ENCODE measurements at places on chromosomes 11 and 22.

DNA sequence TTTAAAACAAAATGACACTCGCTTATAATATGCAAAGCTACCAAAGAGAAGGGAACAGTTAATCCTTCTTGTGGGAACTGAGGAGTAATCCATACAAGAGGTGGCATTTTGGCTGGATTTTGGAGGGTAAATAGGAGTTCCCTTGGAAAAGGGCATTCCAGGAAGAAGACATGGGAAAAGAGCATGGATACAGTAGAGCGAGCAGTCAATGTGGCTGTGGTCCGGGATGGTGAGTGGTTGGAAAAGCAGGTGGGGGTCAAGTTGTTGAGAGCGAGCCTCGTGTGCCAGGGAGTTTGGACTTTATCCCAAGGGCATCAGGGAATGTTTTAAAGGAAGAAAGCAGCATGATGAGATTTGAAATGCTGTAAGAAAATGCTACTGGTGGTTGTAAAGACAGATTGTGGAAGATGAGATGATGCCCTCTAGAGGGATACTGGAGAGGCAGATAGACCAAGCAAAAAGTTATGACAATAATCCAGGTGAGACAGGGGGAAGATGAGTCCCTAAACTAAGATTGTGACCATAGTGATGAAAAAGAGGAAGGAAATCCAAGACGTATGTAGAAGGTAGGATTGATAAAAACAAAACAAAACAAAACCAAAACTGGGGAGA, 3.8 kb upstream of the MMP7 start:
- DNase-seq: no peak

DNA sequence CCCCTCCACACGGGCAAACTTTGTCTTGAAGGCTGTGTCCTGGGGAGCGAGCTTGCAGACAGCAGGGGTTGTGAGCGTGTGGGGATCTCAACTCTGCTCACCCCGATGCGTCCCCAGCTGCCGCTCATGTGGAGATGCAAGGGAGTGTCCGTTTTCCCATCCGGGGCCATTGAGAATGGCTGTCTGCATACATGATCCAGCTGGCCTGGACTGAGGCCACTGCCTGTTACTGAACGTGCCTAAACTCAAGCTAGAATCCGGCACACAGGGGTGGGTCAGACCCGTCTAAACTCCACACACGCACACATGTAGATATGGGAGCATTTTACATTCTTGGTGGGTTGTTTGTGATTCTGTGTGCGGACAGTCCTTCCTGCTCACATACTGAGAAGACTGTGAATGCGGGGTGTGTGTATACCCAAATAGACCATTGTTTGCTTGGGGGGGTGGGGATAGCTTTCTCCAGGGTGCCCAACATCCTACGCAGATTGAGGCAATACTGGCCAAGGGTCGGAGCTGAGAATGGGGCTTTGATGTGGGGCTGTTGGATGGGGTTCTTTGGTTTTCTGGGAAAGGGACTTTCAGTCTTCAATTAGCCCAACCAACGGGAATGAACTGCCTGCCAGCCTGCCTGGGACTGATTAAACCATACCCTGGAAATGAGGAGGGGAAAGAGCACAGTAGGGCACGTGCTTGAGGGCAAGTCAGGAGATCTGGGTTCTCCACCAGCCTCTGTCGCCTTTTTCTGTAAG, 60.4 kb downstream of the ST3GAL4 start:
- no peak for DNase-seq

- peak; percentile 59 for DNase-seq
Observed at GRCh38 chr22:41576877-41577276, 12.8 kb downstream of the PMM1 start.

DNA sequence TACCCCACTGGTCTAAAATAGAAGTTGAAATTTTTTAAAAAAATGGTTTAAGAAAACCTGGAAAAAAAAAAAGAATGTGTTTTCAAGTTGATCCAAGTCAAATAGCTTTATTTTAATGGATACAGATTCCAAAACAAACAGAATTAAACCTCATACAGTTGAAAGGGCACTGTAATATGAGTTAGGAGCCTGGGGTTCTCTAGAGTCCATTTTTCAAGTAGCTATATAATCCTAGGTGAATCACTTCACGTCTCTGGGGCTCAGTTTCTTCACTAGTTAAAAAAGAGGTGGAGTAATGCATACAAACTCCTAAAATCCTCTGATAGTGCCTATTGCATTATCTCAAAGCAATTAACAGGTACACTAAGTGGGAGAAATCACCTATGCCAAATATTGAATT, 132.9 kb downstream of the BBOX1 start:
- no peak for DNase-seq

DNA sequence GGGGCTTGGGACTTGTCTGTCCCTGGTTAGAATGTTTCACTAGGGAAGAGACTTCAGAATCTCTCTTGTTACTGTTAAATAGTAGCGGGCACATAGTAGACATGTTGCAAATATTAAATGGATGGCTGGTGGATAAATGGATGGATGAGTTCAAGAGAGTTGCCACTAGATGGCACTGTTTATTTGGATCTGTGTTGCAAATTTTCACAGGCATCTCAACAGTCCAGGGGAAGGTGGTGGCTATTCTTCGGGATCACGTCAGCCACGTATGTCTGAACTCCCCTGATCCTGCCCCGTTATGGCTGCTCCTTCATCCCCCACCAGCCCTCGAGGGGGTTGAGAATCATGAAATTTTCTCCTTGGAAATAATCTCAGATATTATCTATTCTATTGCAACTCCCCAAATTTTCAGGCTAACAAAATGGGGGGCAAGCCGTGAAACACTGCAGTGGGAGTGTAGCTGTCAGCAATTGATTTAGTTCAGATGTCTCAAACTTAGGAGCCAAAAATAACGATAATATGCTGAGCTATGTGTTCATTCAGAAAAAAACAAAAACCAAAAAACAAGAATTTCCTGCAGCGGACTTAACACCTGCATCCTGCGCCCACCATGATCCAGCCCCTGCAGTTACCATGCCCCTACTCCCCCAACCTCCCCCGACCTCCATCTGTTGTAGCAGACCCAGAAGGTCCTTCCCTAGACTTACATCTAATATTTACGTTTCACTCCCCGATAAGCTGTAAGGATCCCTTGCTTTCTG, 29.1 kb upstream of the BIRC3 start:
- peak; percentile 74 for DNase-seq

- no peak for DNase-seq
Observed at GRCh38 chr11:20041499-20041898, 118.8 kb downstream of the DBX1 start.

- DNase-seq: no peak
Observed at GRCh38 chr22:47564158-47564450, 801.7 kb downstream of the TBC1D22A start.

DNA sequence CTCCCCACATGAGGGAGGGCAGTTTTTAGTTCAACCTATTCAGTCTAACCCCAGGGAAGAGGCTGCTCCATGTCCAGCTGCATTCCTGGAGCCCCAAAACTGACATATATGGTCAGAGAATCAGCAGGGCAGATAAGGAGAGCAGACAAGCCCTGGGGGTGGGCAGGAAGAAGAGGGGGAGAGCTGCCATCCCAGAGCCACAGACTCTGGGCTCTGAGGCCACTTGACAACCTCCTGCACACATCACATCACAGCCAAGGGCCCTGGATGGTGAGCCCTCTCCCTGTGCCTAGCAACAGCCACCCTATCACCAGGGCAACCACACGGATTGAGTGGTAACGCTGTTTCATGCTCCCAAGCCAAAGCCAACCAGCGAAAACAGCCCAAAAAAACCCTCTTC, 3.1 kb downstream of the ARHGAP1 start:
- no peak for DNase-seq

DNA sequence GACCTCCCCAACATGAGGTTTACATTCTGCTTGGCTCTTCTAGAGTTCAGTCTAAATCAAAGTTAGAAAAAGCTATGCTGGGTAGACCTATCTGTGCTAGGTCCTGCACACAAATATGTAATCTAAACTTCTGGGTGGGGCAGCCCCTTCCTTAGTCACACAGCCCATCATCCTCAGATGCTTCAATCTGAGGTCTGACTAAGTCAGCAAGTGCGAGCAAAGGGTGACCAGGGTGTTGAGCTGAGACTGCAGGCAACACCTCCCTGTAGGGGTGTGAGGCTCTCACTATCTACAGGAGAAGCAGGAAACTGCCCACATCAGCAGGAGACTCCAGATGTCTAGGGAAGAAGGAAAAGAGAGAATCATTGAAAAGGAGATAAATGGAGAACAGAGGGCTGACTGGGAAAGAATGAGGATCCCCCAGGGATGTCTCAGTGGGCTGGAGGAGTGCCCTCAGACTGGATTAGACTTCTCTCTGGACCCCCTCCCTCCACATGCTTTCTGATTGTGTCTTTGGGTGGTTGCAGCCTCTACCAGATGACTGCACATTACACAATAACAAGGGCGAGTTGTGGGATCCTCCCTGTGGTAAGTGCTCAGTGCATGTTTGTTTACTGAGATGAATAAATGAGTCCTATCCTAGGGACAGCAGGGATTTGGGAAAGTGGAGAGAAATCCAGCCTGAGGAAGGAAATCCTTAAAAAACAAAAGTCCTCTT, 266.2 kb upstream of the PLET1 start:
- no peak for DNase-seq

GRCh38 chr22:38129856-38130255, 19.4 kb upstream of the BAIAP2L2 start:
- DNase-seq: no peak

- DNase-seq: no peak
Observed at GRCh38 chr11:111819161-111819828, 52.1 kb downstream of the ALG9 start.

DNA sequence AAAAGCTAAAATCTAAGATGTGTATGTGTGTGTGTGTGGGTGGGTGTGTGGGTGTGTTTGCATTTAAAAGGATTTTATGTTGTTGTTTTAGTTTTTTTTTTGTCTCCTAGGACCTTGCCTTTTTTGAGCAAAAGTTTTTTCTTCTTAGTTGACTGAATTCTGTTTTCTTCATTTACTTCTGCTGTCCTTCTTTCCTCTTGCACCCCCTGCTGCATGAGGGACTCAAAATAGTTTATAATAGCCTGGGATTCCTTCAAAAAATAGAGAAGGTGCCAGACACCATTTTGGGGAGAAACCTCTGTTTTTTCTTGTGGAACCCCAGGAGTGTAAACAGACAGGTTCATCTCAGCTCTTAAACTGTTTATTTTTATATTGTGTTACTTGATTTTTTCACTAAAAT, 817.7 kb downstream of the TBC1D22A start:
- no peak for DNase-seq

GRCh38 chr11:47711816-47712215, 3.4 kb downstream of the AGBL2 start:
- DNase-seq: no peak

GRCh38 chr11:33116535-33116934, 44.7 kb downstream of the CSTF3 start:
- no peak for DNase-seq

GRCh38 chr11:12799334-12799835, 125.2 kb downstream of the TEAD1 start:
- no peak for DNase-seq

DNA sequence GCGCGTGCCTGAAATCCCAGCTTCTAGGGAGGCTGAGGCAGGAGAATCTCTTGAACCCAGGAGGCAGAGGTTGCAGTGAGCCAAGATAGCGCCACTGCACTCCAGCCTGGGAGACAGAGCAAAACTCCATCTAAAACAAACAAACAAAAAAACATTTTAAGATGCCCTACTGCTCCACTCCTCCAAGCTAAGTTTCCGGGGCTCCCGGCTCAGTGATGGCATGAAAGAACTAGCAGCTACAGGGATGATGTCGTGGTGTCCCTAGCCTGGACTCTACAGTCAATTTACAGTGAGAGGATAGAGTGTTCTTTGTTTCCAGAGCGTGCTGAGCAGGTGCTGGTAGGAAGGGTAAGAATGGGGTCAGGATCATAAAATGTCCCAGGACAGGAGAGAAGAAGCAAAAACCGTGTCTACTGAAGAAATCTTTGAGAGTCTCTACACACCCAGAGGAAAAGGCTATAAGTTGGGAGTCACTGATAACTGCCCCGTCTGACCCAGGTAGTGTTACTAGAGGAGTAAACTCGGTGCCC, 1.2 kb upstream of the ZBTB3 start:
- peak; percentile 59 for DNase-seq

GRCh38 chr11:114188851-114189570, 107.2 kb upstream of the NNMT start:
- DNase-seq: no peak

DNA sequence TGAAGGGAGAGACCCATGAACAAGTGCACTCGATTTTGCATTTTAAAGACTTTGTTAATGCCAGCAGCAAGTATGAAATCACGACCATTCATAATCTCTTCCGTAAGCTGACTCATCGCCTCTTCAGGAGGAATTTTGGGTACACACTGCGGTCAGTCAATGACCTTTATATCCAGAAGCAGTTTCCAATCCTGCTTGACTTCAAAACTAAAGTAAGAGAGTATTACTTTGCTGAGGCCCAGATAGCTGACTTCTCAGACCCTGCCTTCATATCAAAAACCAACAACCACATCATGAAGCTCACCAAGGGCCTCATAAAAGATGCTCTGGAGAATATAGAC, 5.9 kb downstream of the SERPIND1 start:
- DNase-seq: no peak

- DNase-seq: no peak
Observed at GRCh38 chr11:122851366-122851966, 13.2 kb downstream of the CRTAM start.

DNA sequence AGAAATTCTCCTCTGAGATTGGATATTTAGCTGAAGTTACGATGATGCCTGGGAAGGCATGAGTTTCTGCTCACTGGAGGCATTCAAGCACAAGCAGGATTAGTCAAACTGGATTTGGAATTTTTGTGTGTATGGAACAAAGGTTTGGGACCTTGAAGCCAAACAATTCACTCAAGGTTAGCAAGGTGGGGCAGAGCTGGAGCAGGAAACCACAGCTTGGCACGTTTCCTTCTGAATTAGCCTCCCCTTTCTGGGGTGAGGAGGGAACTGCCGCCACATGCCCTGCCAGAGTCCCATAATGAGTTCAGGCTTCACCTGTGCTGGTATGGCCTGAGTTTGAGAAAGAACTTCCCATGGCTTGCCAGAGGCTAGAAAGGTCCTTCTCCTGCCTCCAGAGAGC, 50.9 kb upstream of the RRAS2 start:
- no peak for DNase-seq

- no peak for DNase-seq
Observed at GRCh38 chr11:17117262-17117661, 39.8 kb upstream of the RPS13 start.

DNA sequence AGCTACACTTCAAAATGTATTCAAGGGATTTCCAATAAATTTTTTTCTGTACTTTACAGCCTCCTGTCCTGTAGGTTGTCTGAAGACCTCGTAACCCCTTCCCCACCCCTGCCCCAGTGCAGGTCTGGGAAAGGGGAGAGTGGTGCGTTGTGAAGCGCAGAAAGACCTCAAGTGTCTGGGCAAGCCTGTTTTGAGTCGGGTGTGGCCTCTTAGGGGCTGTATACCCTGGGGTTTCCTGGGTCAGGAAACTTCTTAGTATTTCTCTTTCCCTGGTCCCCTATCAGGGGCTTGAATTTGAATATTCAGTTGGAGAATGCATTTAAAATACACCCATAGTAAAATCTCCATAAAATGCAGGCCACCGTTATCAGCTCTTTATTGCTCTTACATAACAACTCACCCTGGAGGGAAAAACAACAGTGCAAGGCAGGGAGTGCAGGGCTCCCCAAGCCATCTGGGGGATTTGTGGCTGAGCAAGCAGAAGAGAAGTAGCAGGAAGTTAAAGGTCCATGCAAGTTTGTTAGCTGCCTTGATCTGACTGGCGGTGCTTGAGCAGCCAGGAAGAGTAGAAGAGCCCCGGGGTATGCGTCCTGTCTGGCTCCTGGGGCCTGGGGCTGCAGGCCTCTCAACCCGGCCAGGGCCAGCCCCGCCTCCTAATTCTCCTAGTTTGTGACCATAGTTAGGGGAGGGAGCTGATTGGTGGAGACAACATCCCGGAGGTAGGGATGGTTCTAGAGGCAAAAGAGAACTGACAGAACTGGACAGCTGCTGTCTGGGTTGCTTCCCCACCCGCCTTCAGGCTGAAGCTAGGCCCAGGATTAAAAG, 25.7 kb downstream of the ARHGAP1 start:
- DNase-seq: peak; percentile 98
